ENCODE measurements at places on chromosomes 16 and 17. TPM values are rescaled to one million over a fixed set of nuclear protein-coding genes. Genes with fewer than 3 reads are reported as not detected.

GRCh38 chr17:30790279-30790678, 34.2 kb downstream of the CRLF3 start:
- DNase-seq, result no peak
- peaks cover 12% of the 10 kb centered on the region for H3K4me1 ChIP-seq
- peaks cover 59% of the 10 kb centered on the region for H3K36me3 ChIP-seq
- H3K4me3 ChIP-seq, result peak overlapping the region; percentile 42
- H3K27me3 ChIP-seq, result no peaks in the 10 kb centered on the region

GRCh38 chr16:65121870-65122723, at the start of gene CDH11:
Gene CDH11, minus strand, starts transcription at chr16:65122063. Its CDS starts 117,194 bp downstream, at chr16:65004869.
- H3K27ac ChIP-seq, result no peak within 1 kb of the TSS
- H3K4me3 ChIP-seq, result no peak within 1 kb of the TSS
- DNase-seq, result no peak

DNA sequence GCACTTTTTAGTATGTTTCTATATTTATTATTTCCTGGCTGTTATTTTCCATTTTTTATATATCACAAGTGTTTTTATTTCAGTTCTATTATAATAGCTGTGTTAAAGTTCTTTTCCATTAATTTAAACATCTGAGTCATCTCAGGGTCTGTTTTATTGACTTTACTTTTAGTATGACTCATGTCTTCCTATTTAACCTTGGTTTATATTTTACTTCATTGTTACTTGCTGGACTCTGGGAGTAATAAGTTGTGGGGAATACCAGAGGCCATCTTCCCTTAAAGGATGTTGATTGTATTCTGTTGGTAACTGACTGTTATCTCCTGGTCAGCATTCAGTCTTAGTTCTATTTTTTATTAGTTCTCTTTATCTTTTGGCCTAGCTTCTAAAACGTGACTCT, 1508.2 kb downstream of the CDH11 start:
- no peaks in the 10 kb centered on the region for H3K27me3 ChIP-seq
- no peaks in the 10 kb centered on the region for H3K36me3 ChIP-seq
- no peak overlapping the region for H3K27ac ChIP-seq
- no peak overlapping the region for H3K4me3 ChIP-seq
- DNase-seq, result no peak

GRCh38 chr16:29820730-29821642, 724 bp downstream of the MVP start:
- peaks cover under 1% of the 10 kb centered on the region for H3K27me3 ChIP-seq
- H3K4me1 ChIP-seq, result peaks cover 58% of the 10 kb centered on the region
- peaks cover 39% of the 10 kb centered on the region for H3K36me3 ChIP-seq
- peak overlapping the region; percentile 91 for H3K27ac ChIP-seq
- DNase-seq, result peak; percentile 85

GRCh38 chr17:72706396-72706981, 386.0 kb downstream of the SLC39A11 start:
- H3K4me3 ChIP-seq, result peak overlapping the region; percentile 36
- H3K27ac ChIP-seq, result peak overlapping the region; percentile 81
- H3K4me1 ChIP-seq, result peaks cover 42% of the 10 kb centered on the region
- H3K27me3 ChIP-seq, result no peaks in the 10 kb centered on the region

DNA sequence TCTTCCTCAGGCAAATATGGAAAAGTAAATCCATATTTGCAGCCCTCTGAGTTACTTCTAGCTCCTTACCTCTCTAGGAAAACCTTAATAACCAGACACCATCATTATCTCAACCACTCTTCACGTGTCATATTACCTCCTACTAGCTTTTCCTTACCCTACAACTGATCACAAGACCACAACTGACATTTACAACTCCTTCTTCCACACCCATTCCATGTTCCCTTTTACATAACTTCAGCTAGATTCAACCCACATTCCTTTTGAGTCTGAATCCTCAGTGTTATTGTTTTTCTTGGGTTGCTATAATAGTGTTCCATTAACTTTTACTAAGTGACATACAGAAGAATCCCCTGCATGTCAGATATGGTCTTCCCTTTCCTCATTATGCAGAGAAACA, 4.7 kb upstream of the OR1E2 start:
- H3K4me3 ChIP-seq, result no peak overlapping the region
- peaks cover 14% of the 10 kb centered on the region for H3K27me3 ChIP-seq
- no peak overlapping the region for H3K27ac ChIP-seq
- H3K4me1 ChIP-seq, result no peaks in the 10 kb centered on the region
- no peak for DNase-seq

GRCh38 chr17:75326226-75326848, 37.1 kb upstream of the SLC25A19 start:
- DNase-seq, result no peak
- no peak overlapping the region for H3K4me3 ChIP-seq
- H3K27ac ChIP-seq, result peak overlapping the region; percentile 67
- peaks cover 29% of the 10 kb centered on the region for H3K4me1 ChIP-seq

- H3K4me1 ChIP-seq, result peaks cover 6% of the 10 kb centered on the region
- H3K36me3 ChIP-seq, result no peaks in the 10 kb centered on the region
- H3K27ac ChIP-seq, result no peak overlapping the region
- H3K27me3 ChIP-seq, result peaks cover 40% of the 10 kb centered on the region
These were observed 6.7 kb upstream of the ABCC3 start for GRCh38 chr17:50627782-50628601.

DNA sequence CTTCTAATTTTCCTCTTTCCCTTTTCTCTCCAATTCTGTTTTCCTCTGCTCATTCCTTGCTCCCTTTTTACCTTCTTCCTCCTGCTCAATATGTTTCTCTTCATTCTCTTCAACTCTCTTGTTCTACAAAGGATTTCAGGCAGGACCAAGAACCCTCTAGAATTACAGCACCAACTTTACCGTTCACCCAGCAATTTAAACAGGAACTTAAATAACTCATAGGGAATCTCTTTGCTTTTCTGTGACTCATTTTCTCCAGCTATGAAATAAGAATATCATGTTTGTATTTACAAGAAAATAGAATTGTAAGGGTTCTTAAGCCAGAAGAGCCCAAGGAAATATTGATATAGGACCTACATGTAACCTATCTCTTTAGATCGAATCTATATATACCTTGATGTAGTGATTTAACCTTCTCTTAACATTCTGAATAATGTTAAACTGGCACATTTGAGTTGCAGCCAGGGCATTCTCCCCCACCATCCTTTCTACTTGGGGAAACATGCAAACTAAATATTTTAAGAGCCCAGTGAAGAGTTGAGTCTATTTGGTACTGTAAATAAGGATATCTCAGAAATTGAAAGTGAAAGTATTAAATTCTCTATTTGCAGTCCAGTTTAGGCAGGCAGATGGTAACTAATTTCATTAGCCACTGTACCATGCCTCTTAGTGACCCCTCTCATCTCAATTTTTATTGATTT, 137.0 kb downstream of the ANKFN1 start:
- no peak for DNase-seq
- H3K36me3 ChIP-seq, result no peaks in the 10 kb centered on the region
- no peaks in the 10 kb centered on the region for H3K27me3 ChIP-seq

- peaks cover 5% of the 10 kb centered on the region for H3K4me1 ChIP-seq
- peaks cover 64% of the 10 kb centered on the region for H3K27me3 ChIP-seq
- H3K27ac ChIP-seq, result no peak overlapping the region
- H3K36me3 ChIP-seq, result no peaks in the 10 kb centered on the region
- no peak for DNase-seq
- H3K4me3 ChIP-seq, result no peak overlapping the region
These were observed 18.3 kb upstream of the CACNG4 start for GRCh38 chr17:66946251-66946650.

DNA sequence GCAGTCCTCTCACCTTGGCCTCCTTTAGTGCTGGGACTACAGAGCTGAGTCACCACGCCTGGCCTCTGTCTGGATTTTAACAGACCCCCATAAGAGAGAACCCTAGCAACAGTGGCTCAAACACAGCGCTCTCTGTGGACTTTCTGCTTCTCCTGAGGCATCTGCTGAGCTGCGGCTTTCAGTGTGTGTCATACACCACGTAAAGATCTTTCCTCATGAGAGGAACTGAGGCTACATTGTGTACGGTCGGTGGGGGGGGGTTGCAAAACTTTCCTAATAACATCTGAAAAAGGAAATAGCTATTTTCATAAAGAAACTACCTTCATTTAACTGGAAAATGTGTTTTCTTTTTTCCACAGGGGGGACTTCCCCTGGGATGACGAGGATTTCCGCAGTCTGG, 32.9 kb downstream of the DEF8 start:
- H3K36me3 ChIP-seq, result peaks cover 53% of the 10 kb centered on the region
- no peak overlapping the region for H3K4me3 ChIP-seq
- H3K27me3 ChIP-seq, result no peaks in the 10 kb centered on the region
- no peak for DNase-seq

- H3K4me3 ChIP-seq, result no peak overlapping the region
- H3K4me1 ChIP-seq, result no peaks in the 10 kb centered on the region
- H3K36me3 ChIP-seq, result no peaks in the 10 kb centered on the region
- peaks cover 18% of the 10 kb centered on the region for H3K27me3 ChIP-seq
- DNase-seq, result no peak
These were observed 77.1 kb upstream of the HS3ST3A1 start for GRCh38 chr17:13678841-13679240.

- H3K36me3 ChIP-seq, result no peaks in the 10 kb centered on the region
- H3K4me1 ChIP-seq, result no peaks in the 10 kb centered on the region
- H3K27me3 ChIP-seq, result peaks cover 6% of the 10 kb centered on the region
- no peak overlapping the region for H3K27ac ChIP-seq
- no peak overlapping the region for H3K4me3 ChIP-seq
- no peak for DNase-seq
These were observed 291.3 kb downstream of the CDH13 start for GRCh38 chr16:82917886-82918595.

DNA sequence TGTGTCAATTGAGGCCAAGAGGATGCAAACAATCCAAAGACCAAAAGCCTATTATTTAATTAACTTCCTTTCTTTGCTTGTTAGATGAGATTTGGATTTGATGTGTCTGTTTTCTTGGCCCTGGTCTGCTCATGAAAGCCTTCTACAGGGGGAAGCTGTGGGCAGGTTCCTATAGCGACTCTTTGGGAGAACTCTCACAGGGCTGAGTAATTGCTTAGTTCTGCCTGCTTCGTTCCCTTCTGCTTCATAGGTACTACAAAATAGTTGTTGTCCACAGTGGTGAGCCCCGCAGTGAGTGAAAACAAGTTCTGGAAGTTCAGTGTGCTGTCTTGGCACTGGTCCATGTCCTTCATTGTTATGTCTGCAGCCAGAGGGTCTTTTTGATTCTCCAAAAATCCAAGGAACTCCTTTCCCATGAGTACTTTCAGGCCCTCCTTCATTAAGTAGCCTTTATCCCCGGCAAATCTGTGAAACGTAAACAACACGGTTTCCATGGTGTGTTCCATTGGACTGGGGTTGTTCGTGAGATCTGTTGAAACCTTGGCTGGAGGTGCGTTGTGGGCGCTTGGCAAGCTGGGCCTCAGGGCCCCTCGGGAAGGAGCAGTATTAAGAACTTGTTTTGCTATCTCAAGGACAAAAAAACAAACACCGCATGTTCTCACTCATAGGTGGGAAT, 30.0 kb upstream of the ANKRD40CL start:
- peaks cover 4% of the 10 kb centered on the region for H3K27me3 ChIP-seq
- DNase-seq, result no peak
- H3K4me1 ChIP-seq, result no peaks in the 10 kb centered on the region
- no peaks in the 10 kb centered on the region for H3K36me3 ChIP-seq
- no peak overlapping the region for H3K4me3 ChIP-seq

DNA sequence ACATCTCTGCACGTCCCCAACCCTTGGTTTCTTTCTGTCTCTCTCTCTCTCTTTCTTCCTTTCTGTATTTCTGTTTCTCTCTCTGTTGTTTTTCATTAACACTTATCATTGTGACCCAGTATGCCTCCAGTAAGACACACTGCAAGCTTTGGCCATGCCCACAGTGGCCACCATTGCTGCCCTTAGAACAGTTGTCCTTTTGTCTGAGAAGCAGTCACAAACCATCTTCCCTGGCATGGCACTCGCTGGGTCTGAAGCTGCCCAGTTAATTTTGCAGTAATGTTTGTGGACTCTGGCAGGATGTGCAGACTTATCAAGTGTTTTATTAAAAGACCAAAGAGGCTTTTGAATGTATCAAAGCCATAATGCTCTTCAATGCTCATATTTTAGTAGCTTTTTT, 146.9 kb downstream of the MSI2 start:
- no peak overlapping the region for H3K27ac ChIP-seq
- H3K27me3 ChIP-seq, result no peaks in the 10 kb centered on the region
- H3K4me1 ChIP-seq, result peaks cover 25% of the 10 kb centered on the region
- H3K4me3 ChIP-seq, result no peak overlapping the region

- no peaks in the 10 kb centered on the region for H3K36me3 ChIP-seq
- H3K27ac ChIP-seq, result no peak overlapping the region
- DNase-seq, result no peak
- H3K27me3 ChIP-seq, result no peaks in the 10 kb centered on the region
- no peaks in the 10 kb centered on the region for H3K4me1 ChIP-seq
These were observed 16.0 kb downstream of the SPNS3 start for GRCh38 chr17:4449736-4450135.

Gene CMTM2
- total RNA-seq, result 0.95 TPM

Gene BICDL2
- 0.63 TPM for total RNA-seq

Gene CWC25
- 32.1 TPM for total RNA-seq

Gene SDR42E2
- not detected for total RNA-seq

Gene NPIPB9
- total RNA-seq, result 3.6 TPM

Gene SLC6A2
- total RNA-seq, result not detected

Data from activated CD4-positive, alpha-beta T cell treated with anti-CD3 and anti-CD28 coated beads, Interleukin-2, amount 10 ng/mL, durations not matched to agents 24 days and 14 days (primary cell).